ENCODE measurements at places on chromosomes 6 and 20. TPM values are rescaled to one million over a fixed set of nuclear protein-coding genes. Genes with fewer than 3 reads are reported as not detected.

Gene MCHR2
- total RNA-seq, result not detected

Gene TNXB
- 72.7 TPM for total RNA-seq

Gene MYT1
- total RNA-seq, result 1.1 TPM

Gene PRDM13
- not detected for total RNA-seq

Measured in spleen (tissue), 13 donors.